ENCODE measurements at places on chromosomes 3 and 15. TPM values are rescaled to one million over a fixed set of nuclear protein-coding genes. Genes with fewer than 3 reads are reported as not detected.

Gene EPHA3
- total RNA-seq = 0.16 TPM

Gene GOLGA6B
- total RNA-seq = under 0.01 TPM

Gene ZNF710
- total RNA-seq = 6.5 TPM

Gene CPNE9
- not detected for total RNA-seq

Gene CCDC33
- total RNA-seq = 0.16 TPM

Gene PGBD4
- 1.8 TPM for total RNA-seq

Gene LTK
- 0.17 TPM for total RNA-seq

Gene NMD3
- total RNA-seq = 95.5 TPM

Gene ZXDC
- total RNA-seq = 8.4 TPM

Gene C3orf85
- total RNA-seq = not detected

Gene IL1RAP
- 1.8 TPM for total RNA-seq

Gene SLC35A5
- total RNA-seq = 14.9 TPM

Gene LIPH
- total RNA-seq = under 0.01 TPM

Gene TAMM41
- 3.5 TPM for total RNA-seq

Gene EBLN2
- 3.3 TPM for total RNA-seq

Gene CELF6
- 0.26 TPM for total RNA-seq

Gene FBXL2
- 14.8 TPM for total RNA-seq

Gene CCNL1
- 106 TPM for total RNA-seq

Measured in bronchial smooth muscle cell (primary cell).